ENCODE measurements at places on chromosomes 7 and 10.

- no peak for DNase-seq
These were observed 19.2 kb downstream of the CRPPA start for GRCh38 chr7:16402091-16402490.

DNA sequence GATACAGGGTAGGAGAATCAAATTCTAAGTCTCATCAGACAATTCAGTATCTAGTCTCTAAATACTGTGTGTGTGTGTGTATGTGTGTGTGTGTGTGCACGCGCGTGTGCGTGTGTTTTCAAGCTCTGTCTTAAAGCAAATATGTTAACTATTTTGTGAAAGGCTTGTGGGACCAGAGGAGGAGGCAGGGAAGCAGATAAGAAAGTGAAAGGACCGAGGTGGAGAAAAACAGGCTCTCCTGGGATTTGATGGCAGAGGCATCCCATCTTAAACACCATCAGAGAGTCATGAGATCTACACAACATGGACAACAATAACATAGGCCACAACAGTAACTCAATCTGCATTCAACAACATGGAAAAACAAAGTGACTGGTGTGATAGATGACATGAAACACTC, 67.1 kb downstream of the PIP4K2A start:
- no peak for DNase-seq

DNA sequence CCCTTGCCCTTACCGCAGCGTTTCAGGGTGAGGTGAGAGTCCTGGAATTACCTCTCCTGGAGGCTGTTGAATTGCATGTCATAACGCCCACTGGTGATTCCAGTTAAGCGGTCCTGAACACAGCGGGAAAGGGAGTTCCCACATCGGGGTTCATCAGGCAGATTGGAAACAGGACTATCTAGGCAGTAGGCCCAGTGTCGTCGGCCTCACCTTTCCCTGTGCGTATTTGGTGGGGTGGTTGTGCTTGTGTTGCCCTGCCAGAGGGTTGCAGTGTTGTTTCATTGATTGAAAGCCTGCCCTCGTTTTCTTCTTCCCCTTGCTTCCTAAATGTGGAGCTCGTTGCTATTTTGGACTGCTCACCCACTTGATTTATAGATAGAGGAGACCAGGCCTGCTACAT, 10.6 kb upstream of the SUN1 start:
- no peak for DNase-seq

DNA sequence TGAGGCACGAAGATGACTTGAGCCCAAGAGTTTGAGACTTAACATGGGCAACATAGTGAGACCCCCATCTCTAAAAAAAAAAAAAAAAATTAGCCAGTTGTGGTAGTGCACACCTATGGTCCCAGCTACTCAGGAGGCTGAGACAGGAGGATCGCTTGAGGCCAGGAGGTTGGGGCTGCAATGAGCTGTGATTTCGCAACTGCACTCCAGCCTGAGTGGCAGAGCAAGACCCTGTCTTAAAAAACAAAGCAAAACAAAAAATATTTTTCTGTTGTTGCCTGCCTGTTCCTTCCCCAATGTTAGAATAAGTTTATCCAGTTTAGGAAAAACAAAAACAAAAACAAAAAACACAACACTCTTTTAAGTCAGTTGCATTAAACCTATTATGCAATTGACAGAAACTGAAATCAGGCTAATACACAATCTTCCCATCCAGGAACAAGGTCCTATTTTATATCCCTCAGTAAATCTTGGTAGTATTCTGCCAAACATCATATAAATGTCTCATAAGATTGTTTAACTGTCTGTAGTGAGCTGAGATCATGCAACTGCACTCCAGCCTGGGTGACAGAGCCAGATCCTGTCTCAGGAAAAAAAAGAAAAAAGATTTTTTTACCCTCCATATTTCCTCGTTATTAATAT, 4.9 kb downstream of the PILRA start:
- DNase-seq, result no peak

DNA sequence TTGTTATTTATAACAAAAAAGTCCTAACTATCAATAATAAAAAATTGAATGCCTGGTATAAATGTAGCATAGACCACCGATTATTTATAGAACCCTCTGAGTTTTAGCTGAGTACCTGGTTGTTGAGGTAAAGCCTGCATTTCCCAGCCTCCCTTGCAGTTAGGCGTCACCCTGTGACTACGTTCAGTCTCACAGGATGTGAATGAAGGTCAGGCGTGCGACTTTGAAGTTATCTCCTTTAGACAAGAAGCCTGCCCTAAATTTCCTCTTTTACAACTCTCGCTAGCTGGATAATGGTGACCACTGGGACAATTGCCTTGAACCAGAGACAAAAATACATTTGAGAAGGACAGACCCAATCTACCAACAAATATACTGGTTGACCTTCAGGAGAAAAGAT, 67.5 kb upstream of the TES start:
- DNase-seq, result no peak

- no peak for DNase-seq
These were observed 88.0 kb upstream of the PRSS58 start for GRCh38 chr7:142345811-142346210.

DNA sequence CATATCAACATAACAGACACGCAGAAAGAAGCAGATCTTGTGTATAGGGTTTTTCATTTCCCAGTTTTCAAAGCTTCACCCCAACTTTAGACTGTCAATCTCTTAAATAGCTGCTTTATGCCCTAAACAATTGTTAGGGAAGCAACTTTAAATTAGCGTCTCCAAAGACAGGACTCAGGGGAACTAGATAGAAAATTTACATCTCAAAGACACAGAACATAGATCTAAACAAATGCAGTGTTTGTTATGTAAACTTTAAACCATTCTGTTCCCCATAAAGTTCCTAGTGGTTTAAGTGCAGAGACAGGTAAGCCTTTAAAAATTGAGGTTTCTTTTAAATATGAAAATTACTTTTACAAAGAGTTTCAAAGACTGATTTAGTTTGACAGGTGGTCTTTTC, 379.2 kb upstream of the GHITM start:
- no peak for DNase-seq

DNA sequence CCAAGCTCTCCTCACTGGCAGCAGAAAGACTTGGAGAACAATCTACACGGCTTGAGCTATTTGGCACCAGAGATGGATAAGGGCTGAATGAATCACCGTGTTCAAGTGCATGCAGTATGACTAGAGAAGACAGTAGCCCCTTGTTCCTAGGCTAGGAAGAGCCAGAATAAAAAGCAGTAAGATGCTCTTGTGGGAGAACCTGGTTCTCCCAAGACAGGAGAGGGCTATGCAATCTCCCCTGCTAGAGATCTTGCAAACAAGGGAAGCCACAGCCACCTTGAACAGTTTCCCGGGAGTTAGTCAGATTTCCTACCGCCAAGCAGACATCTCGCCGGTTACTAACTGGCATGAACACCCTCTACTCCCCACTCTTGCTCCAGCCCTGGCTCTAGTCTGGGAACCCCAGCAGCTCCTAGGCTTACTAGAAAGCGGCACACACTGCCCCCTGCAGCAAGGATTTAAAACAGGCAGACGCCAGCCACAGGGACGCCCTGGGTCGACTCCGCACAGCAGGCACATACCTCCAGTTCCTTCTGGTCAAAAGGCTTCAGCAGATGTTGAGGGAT, 107.3 kb downstream of the SMURF1 start:
- peak; percentile 53 for DNase-seq

GRCh38 chr10:100182908-100183307, 2.9 kb downstream of the ERLIN1 start:
- DNase-seq, result no peak

DNA sequence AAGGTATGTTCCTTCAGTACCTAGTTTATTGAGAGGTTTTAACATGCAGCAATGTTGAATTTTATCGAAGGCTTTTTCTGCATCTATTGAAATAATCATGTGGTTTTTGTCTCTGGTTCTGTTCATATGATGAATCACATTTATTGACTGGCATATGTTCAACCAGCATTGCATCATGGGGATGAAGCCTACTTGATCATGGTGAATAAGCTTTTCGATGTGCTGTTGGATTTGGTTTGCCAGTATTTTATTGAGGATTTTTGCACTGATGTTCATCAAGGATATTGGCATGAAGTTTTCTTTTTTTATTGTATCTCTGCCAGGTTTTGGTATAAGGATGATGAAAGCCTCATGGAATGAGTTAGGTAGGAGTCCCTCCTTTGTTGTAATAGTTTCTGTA, 204.0 kb upstream of the GNAI1 start:
- DNase-seq, result no peak

GRCh38 chr7:28298870-28299518, 113.3 kb upstream of the CREB5 start:
- peak; percentile 24 for DNase-seq

DNA sequence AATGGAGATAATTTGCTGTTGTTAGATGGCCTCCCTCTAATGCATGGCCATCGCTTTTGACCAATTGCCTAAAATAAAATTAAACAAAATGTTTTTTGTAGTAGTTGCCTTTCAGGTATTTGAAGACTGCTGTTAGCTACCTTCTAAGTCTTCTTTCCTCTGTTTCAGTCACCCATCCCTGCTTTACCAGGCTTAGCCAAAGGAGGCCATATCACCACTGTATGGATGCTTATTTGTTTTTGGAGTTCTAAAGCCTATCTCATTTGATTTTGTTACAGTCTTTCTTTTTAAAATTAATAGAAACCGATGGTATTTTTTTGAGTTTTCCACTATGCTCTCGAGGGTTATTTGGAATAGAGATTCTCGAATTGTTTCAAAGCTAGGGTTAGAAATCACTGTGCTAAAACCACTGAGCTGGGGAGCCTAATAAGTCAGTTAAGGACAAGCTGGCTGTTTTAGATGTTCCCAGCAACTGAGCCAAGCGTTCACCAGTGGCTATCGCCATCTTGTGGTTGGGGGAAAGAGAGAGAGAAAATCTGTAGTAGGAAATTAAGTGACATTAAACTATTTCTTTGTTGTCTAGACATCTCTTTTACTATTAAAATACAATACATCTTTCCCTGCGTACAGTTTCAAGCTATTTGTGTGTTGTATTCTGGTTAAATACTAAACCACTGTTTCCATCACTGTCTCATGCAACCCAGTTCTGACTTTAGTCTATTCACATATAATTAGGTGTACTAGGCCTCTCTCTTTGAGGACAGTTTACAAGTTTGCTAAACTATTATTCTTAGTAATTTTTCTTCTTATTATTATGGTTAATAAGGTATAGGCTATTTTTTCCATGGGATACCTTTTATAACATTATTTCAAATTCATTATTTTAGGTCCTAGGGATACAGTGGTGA, 52.2 kb downstream of the GPR158 start:
- DNase-seq, result peak; percentile 54

GRCh38 chr10:76736392-76736791, 901.2 kb downstream of the KCNMA1 start:
- no peak for DNase-seq
